Stomach (tissue), 19 donors: ENCODE measurements at places on chromosomes 4 and X. TPM values are rescaled to one million over a fixed set of nuclear protein-coding genes. Genes with fewer than 3 reads are reported as not detected.

The ABLIM2 gene
- 2.3 TPM for polyA plus RNA-seq

The SLC34A2 gene
- 0.12 TPM for polyA plus RNA-seq

The DHX15 gene
- polyA plus RNA-seq = 51.3 TPM

The TBC1D8B gene
- 3.2 TPM for polyA plus RNA-seq

The PDLIM3 gene
- 73.9 TPM for polyA plus RNA-seq

The UBE2K gene
- polyA plus RNA-seq = 24.1 TPM

The ADH1A gene
- not detected for polyA plus RNA-seq

The CAMK2D gene
- polyA plus RNA-seq = 11.4 TPM

The POU4F2 gene
- polyA plus RNA-seq = not detected

The DMP1 gene
- polyA plus RNA-seq = not detected

The BANK1 gene
- polyA plus RNA-seq = 0.31 TPM

The FGFBP2 gene
- polyA plus RNA-seq = 6.0 TPM

The C4orf54 gene
- not detected for polyA plus RNA-seq

The ETDA gene
- polyA plus RNA-seq = not detected

The GRPR gene
- polyA plus RNA-seq = not detected

The UNC5C gene
- polyA plus RNA-seq = 0.62 TPM

The TRMT10A gene
- 5.2 TPM for polyA plus RNA-seq

The PIN4 gene
- 17.4 TPM for polyA plus RNA-seq

The DCAF12L1 gene
- 1.1 TPM for polyA plus RNA-seq

The TLR10 gene
- 0.60 TPM for polyA plus RNA-seq

The KIAA0232 gene
- 5.1 TPM for polyA plus RNA-seq

The GAGE1 gene
- polyA plus RNA-seq = not detected

The CT55 gene
- polyA plus RNA-seq = not detected

The MTNR1A gene
- not detected for polyA plus RNA-seq

The NAP1L3 gene
- 2.4 TPM for polyA plus RNA-seq

The NONO gene
- polyA plus RNA-seq = 139 TPM

The MAPK10 gene
- 10.6 TPM for polyA plus RNA-seq

The GRIA3 gene
- polyA plus RNA-seq = 0.87 TPM

The CXCL8 gene
- 9.9 TPM for polyA plus RNA-seq

The MORC4 gene
- 5.3 TPM for polyA plus RNA-seq

The MAP9 gene
- 12.5 TPM for polyA plus RNA-seq

The TIGD4 gene
- 0.20 TPM for polyA plus RNA-seq

The TSPAN6 gene
- polyA plus RNA-seq = 9.5 TPM

The AMTN gene
- not detected for polyA plus RNA-seq

The LPAR4 gene
- polyA plus RNA-seq = not detected

The SPANXA1 gene
- not detected for polyA plus RNA-seq

The GAGE13 gene
- polyA plus RNA-seq = not detected

The DACH2 gene
- polyA plus RNA-seq = 0.25 TPM

The FAM9B gene
- not detected for polyA plus RNA-seq

The AVPR2 gene
- 0.19 TPM for polyA plus RNA-seq

The SMIM31 gene
- polyA plus RNA-seq = 0.70 TPM

The PAGE5 gene
- not detected for polyA plus RNA-seq

The ODAPH gene
- polyA plus RNA-seq = not detected
